ENCODE measurements at places on chromosomes 3 and 15.

DNA sequence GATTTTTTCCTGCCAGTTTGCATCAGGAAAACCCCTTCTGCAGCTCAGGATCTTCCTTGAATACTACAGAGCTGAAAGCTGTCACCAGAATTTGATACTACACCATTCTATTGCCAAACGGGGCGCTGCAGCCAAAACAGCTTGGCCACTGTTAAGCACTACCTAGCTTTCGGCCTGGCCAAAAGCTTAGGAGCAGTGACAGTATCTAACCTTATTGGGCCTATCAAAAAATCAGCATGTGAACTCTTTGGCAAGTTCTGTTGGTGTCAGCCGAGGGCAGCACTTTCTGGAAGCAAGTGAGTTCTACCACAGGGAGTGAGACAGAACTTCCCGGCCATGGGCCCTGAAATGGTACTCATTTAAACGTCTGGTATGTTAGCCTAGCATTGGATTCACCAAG, 16.1 kb upstream of the GYG1 start:
- DNase-seq, result no peak

DNA sequence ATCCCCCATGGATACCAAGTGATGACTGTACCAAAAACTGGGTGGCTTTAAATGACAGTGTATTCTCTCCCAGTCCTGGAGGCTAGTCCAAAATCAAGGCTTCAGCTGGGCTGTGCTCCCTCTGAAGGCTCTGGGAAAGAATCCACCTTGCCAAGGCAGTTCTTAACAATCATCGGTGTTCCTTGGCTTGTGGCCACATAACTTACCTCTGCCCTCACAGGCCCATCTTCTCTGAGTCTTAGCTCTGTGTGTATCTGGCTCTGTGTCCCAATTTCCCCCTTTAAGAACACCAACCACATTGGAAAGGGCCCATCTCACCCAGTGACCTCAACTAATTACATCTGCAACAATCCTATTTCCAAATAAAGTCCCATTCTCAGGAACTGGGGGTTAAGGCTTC, 503.0 kb upstream of the PROK2 start:
- DNase-seq, result no peak

- no peak for DNase-seq
Measured at GRCh38 chr3:59798372-59799086, 748.7 kb upstream of the CFAP20DC start.

GRCh38 chr3:36763850-36764703, at the start of gene DCLK3:
Gene DCLK3 (minus strand): TSS chr3:36764553. CDS start chr3:36764263, 290 bp downstream.
- DNase-seq, result peak; percentile 7

DNA sequence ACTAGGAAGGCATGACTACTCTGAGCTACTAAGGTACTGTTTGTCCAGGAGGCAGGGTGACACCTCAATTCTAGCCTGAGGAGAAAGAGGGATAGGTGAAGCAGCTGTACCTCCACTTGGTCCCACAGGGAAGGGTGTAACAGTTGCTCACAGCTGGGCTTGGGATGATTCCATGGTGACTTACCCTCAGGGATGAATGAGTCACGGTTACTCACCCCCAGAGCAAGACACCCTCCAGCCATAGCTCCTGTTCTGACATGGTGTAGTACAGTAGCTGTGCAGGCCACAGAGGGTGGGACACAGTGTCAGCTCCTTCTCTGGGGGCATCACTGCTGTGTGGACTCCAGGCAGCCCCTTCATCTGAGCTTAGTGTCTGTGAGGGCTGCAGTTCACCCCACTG, 868.6 kb upstream of the SEMA6D start:
- peak; percentile 51 for DNase-seq

- DNase-seq, result no peak
Measured at GRCh38 chr3:109643590-109643989, 306.2 kb upstream of the DPPA4 start.

- no peak for DNase-seq
Measured at GRCh38 chr3:97959872-97960271, 12.4 kb downstream of the RIOX2 start.

GRCh38 chr15:39770748-39771689, 11.6 kb downstream of the FSIP1 start:
- DNase-seq, result peak; percentile 66

- peak; percentile 63 for DNase-seq
Measured at GRCh38 chr3:126083511-126083912, 412 bp downstream of the SLC41A3 start.

DNA sequence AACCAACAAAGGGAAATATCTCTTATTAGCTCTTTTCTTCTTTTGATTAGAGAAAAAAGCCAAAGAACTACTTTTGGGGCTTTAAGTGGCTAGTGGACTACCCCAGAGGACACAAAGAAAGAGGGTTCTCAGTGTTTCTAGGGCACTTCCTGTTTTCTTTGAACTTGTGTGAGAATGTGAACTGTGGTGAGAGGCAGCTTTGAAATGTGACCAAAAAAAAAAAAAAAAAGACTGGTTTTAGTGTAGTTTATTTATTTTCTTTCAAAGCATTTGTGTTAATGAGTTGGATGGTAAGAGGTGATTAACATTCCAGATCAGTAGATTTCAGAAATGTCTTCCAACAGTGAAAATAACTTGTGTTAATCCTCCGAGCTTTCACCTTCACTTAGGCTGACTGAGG, 32.4 kb downstream of the SELENOT start:
- no peak for DNase-seq

- DNase-seq, result no peak
Measured at GRCh38 chr3:46846624-46847542, 16.4 kb downstream of the MYL3 start.

GRCh38 chr3:152258448-152259393, 10.0 kb upstream of the MBNL1 start:
- DNase-seq, result peak; percentile 84

GRCh38 chr3:33831053-33831452, 32.6 kb downstream of the PDCD6IP start:
- DNase-seq, result no peak

DNA sequence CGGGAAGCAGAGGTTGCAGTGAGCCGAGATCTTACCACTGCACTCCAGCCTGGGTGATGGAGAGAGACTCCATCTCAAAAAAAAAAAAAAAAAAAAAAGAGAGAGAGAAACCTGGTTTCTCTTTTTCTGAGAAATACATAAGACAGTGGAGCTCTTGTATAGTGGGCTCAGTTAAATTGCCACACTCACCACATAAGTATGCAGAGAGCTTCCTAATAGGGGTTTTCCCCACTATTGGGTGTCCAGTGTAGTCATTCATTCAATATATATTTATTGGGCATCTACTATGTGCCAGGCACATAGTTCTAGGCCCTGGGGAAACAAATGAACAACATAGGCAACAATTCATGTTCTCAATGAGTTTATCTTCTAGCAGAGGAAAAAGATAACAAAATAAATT, 48.9 kb upstream of the FMN1 start:
- peak; percentile 78 for DNase-seq

DNA sequence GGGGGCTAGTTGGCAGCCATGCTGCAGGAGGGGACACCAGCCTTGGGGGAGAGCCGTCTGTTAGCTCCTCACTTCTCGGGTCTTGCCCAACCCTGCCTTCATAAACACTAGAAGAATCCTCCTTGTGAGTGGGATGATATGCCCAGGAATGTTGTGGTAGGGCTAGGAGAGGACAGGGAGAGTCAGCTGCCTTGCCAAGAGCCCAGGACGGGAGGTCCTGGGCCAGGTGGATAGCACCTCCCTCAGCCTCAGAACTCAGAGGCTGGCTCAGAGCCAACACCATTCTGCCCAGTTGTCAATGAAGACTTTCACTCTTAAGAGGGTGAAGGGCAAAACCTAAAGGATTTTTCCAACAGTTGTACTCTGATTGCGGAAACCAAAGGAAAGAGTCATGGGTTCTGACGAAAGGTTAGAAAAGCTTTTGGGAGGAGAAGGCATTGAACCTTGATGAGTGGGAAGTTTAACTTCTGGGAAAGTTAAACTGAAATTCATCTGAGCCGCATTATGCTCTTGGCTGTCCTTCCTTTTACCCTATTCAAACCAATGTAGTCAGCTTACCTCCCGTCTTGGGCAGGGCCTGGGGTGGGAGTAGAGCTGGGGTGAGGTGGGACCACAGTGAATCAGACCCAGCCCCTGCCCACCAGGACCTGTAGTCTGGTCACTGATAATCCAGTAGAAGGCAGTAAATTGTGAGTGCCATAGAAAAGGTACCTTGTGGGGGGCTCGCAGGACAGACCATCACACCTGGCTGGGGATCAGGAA, 81.9 kb downstream of the FAM43A start:
- DNase-seq, result no peak

GRCh38 chr15:70792171-70792573, 28.8 kb upstream of the UACA start:
- DNase-seq, result peak; percentile 53

DNA sequence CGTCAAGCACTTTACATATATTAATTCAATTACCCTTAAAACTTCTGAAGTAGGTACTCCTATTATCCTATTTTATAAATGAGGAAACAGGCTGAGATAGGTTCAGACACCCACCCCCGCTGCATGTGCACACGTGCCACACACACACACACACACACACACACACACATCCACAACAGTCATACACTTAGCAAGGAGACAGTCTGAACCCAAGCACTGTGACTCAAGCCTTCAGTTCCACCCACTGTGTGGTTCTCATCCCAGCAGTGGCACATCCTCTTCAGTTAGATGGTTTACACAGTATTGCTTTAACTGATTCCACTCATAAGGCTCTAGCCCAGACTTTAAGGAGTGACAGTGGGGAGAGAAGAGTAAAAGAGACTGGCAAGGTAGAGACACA, 91.1 kb upstream of the FGF7 start:
- DNase-seq, result no peak

GRCh38 chr15:89827829-89828228, 13.2 kb upstream of the ANPEP start:
- no peak for DNase-seq

- peak; percentile 32 for DNase-seq
Measured at GRCh38 chr3:66039590-66039887, 821 bp upstream of the MAGI1 start.

DNA sequence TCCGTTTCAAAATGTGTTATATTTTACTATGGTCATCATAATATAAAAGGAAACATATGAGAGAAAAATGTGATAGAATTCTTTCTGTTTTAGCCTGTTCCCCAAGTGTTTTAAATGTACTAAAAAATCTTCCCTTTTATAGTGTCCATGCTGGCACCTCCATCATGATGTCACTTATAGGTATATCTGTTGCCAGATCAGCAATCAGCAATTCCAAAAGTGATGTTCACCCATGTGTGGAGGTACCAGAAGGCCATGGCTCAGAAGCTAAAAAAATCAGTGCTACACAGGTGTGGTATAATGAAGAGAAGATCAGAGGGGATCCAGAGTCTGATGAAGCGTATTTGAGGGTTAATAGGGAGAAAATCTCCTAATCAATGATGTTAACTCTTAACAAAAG, 1.1 kb upstream of the GPR15 start:
- no peak for DNase-seq

GRCh38 chr3:10927551-10927950, 65.0 kb upstream of the SLC6A1 start:
- DNase-seq, result no peak

DNA sequence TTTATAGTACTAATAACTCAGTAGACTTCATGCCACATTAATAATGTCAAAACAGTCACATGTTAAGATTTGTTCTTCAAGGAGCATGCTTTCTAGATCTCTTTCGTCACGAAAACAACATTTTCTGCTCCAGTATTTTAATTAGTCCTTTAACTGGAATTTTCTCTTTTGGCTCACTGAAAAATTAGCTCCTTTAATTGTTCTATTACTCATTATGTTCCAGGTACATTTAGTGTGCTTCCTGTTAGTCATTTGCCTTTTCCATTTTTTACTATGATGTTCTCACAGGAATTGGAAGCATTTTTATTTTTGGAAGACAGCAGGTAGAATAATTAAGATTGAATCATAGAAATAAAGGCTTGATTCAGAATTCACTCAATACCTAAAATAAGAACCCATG, 111.2 kb downstream of the SLC9A9 start:
- DNase-seq, result no peak

- peak; percentile 51 for DNase-seq
Measured at GRCh38 chr15:80242132-80242769, 9.8 kb downstream of the CTXND1 start.

DNA sequence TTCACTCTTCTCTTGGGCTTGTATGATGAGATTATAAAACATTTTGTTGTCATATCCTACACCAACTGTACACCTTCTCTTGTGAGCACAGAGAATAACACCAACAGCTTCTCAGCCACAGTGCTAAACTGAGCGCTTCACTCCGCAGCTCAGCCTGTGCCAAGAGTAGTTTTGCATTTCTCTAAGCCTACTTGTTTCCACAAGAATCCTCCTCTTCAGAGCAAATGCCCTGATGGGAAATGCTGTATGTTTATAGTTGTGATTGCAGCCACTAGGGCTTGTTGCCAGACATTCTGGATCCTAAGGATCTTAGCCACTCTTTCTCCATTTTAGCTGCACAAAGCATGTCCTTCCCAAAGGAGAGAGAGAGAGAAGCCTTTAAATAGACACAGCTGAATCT, 138.8 kb upstream of the PLXND1 start:
- DNase-seq, result no peak

DNA sequence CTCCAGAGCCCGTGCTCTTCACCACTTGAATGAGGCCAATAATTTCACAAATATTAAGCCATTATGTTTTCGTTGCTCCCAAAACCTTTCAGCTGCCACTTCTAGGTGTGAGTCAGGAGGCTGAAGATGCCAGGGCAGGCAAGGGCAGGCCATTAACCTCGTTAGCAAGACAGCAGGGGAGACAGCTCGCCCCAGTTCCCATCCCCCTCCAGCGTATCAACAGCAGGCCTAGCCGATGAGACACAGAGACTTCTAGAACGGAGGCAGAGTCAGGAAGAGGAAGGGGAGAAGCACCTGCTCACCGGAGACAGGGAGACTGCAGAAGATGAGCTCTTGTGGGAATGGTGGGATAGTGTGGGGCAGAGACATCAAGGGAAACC, 28.0 kb upstream of the PLA2G4E start:
- no peak for DNase-seq

DNA sequence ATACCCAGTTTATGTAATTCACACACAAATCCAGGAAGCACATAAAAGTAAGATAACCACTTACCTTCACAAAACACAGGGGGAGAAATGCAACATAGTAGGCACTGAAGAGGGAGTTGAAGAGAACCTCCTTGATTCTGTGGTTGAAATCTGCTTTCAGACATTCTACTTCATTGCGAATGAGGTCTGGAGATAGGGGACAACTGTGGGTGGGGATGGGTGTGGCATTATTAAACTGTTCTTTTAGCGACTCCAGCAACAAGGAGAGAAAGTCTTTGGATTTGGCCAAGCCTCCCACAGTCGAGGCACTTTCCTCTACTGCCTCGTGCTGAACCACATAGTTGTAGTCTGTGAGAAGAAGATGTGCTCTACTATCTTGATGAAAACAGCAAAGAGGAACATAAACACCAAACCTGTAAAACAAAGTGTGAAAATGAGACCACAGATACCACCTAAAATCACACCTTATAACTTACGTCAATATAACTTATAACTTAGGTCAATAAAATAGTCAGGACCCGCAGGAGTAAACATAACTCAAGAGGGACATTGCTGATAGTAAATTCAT, 25.6 kb downstream of the TMEM39A start:
- DNase-seq, result no peak

DNA sequence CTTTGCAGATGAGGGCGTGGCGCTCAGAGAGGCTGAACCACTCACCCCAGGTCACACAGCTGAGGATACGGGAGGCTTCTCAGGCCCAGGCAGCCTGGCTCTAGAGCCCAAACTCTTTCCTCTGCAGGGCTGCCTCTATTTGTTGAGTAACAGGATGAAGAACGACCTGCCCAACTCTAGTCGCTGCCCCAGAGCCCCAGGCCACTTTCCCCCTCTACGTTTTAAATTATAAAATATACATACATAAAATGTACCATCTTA, 19.2 kb upstream of the ZXDC start:
- no peak for DNase-seq

Data from Daoy (cell line).